ENCODE measurements at places on chromosomes 11 and 22.

DNA sequence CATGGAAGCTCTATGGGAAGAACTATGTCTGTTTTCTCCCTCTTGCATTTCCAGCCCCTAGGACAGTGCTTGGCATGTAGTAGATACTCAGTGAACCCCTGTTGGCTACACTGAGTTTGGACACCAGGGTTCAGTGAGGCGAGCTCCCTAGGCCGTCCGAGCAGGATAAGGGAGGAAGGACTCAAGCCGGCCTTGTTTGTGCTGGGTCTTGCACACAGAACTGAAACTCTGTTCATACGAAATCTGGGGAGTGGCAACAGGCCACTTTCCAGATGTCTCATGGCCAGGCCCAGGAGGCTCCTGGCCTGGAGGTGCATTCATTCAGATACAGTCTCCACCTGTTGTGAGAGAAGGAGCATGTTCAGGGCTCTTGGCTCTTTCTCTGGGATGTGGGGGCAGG is 23.6 kb upstream of the LMO1 start:
- DNase-seq, result no peak

- DNase-seq, result no peak
Observed at GRCh38 chr11:64724863-64725532, 2.0 kb upstream of the NRXN2 start.

- DNase-seq, result no peak
Observed at GRCh38 chr11:34349882-34350281, 7.9 kb downstream of the ABTB2 start.

DNA sequence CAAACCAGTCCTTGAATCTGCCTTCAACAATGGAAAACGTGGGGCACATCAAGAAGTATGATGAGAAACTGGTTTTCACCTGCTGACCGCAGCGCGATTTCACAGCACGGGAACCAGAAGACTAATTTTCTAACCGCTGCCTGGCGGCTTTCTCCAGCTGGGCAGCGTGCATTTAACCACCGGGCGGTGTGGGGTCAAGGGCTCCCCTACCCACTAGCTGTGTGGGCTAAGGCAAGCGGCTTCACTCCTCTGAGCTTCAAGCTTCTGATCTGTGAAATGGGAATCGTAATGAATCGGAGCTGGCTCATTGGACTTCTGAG is 4.2 kb downstream of the SHANK2 start:
- no peak for DNase-seq

- no peak for DNase-seq
Observed at GRCh38 chr22:45159652-45160462, 3.9 kb upstream of the NUP50 start.

DNA sequence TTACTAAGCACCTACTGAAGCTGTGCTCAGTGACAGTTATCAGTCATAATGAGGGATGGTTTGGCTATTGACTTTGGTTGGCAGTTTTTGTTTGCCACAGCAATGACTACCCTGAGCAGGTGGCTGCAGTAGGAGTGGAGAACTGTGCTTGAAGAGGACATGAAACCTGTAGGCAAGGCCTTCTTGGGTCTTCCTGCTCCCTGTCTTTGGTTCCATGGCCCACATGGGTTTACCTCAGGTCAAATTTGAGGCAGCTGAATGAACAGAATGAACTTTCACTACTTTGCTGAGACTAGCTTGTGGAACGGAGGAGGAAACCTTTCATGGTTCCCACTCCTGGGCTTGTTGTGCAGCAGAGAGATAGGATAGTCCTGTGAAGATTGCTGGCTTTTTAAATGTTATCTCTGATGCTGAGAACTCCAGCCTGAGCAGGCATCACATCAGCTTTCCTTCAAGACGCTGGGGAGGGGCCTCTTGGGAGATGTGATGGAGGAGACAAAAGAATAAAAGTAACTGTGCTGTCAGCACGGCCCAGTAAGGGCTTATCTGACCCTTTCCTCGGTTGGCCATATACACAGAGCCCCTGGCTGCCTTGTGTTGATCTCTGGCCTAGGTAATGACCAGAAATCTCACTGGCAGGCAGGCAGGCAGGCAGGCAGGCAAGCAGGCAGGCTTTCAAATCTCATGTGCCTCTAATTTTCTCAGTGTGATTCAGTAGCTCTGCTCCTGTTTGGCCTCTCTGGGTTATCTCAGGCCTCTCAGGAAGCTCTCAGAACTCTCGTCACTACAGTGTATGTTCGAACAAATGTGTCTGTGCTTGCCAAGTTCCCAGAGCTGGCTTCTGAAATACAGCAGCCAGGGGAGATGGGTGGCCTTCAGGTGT is 12.0 kb downstream of the STIM1 start:
- peak; percentile 41 for DNase-seq

GRCh38 chr11:90698238-90698637 is 475.4 kb upstream of the CHORDC1 start:
- no peak for DNase-seq

DNA sequence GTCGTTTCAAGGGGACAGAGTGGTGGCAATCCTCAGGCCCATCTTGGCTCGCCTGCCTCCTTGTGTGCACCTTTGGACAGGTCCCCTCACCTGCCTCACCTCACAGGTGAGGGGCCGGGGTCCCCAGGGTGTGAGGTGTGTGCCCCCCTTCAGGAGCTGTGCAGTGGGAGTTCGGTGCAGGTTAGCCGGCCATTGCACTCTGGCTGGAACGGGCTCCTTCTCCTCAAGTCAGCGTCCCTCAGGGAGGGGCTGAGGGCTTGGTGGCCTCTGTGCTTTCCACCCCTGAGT is 269.1 kb downstream of the TBC1D22A start:
- DNase-seq, result no peak

- no peak for DNase-seq
Observed at GRCh38 chr11:86197448-86197847, 47.1 kb upstream of the EED start.

GRCh38 chr11:15848631-15849168 is 507.6 kb downstream of the SOX6 start:
- DNase-seq, result no peak

DNA sequence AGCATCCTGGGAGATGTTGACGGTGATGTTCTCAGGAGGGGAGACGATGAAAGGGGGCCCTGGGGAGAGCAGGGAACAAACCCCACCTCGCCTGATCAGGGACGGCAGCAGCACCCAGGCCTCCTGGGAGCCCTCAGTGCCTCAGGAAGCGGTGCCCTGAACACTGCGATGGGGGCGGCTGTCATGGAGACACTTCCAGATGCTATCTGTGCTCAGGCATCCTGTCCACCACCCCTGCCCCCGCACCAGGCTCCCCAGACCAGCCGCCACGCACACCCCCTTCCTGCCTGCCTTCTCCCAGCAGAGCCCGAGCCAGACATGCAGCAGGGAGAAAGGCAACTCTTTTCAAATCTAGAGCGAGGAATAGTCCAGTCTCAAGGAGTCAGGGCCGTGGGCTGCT is 20.6 kb downstream of the IGSF9B start:
- no peak for DNase-seq

DNA sequence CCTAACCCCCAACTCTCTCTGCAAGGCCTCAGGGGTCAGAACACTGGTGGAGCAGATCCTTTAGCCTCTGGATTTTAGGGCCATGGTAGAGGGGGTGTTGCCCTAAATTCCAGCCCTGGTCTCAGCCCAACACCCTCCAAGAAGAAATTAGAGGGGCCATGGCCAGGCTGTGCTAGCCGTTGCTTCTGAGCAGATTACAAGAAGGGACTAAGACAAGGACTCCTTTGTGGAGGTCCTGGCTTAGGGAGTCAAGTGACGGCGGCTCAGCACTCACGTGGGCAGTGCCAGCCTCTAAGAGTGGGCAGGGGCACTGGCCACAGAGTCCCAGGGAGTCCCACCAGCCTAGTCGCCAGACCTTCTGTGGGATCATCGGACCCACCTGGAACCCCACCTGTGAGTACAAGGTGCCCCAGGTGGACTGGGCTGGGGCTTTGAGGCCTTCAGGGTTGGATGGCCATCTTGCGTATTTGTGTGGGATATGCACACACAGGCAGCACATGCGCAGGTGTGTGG is at the start of gene BEST1:
Gene BEST1, plus strand, starts transcription at position 317 of the 513 bp plus-strand sequence. CDS start 1,456 bp downstream, outside the sequence.
- DNase-seq, result no peak

- no peak for DNase-seq
Observed at GRCh38 chr11:849951-850774, 7.5 kb downstream of the TSPAN4 start.

DNA sequence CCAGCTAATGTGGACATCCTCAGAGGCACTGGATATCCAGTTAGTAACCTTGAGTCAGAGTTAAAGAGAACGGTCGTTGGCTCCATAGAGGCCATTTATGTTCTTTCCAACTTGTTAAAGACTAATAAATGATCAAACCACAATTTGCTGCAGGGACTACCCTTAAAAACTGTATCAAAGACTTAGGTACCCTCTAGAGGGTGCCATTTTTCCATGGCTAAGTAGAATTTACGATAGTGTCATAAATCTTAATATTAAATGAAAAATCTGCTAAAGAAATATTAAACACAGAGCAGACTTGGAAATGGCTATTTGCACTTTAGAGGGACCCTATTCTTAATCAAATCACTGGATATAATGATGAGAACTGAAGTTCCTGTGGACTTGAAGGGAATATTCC is 685.2 kb upstream of the CHORDC1 start:
- no peak for DNase-seq

DNA sequence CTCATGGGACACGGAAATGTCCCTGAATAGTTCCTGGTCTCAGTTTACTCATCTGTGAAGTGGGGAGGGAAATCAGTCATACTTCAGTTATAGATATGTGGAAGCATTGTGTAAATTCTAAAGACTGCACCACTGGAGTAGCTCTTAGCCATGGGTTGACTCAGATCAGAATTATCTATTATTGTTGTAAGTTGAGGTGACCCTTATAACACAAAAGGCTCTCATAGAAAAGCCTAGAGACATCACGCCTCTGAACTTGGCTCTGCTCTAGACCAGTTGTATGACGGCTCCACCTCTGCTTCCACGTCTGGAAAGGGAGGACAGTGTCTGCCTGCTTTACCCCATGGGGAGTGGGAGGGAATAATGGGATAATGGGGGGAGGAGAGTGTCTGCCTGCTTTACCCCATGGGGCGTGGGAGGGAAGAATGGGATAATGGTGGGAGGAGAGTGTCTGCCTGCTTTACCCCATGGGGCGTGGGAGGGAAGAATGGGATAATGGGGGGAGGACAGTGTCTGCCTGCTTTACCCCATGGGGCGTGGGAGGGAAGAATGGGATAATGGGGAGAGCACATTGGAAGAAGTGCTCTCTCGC is 98.2 kb downstream of the AMOTL1 start:
- DNase-seq, result peak; percentile 27

GRCh38 chr11:26847977-26848376 is 126.1 kb upstream of the SLC5A12 start:
- DNase-seq, result no peak

DNA sequence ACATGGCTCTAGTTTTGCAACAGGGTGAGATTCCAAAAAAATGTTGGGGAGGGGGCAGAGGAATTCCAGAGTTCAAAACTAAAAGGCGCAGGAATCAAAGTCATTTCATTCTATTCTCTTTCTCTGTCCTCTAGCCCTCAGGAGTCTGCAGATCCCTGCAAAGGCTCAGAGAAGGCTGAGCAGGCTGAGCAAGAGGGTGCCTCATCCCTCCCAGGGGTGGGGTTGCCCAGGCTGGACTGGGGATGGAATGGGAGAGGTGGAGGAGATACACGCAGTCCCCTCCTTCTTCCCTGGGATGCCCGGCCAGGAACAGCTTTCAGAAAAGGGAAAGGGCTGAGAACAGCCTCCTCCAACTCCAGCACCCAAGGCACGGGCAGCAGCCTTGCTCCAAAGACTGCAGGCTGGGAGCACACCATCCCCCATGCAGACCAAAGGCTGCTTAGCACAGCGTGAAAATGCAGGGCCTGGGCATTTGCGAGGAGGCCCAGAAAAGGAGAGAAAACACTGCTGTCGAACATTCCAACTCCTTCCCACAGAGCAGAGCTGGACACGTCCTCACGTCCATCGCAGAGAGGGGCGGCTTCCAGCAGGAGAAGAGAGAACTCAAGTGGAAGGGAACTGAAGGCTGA is 51.8 kb downstream of the MN1 start:
- DNase-seq, result no peak

DNA sequence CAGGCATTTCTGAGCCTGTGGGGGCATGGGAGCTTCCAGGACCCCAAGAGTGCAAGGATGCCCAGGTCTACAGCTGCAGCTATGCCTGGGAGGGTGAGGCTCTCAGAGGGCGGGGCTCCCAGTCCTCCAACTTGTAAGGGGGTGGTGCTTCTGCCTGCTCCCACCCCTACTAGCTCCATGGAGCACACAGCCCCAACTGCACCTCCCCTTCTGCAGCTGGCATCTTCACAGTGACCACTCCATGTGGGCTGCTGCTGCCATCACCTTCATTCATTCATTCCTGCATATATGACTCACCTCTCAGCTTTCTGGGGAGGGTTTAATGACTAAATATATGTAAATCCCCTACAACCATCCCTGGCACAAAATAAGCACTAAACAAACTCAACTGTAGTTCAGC is 43.8 kb downstream of the CHST1 start:
- no peak for DNase-seq

- no peak for DNase-seq
Observed at GRCh38 chr11:108593923-108594434, 411 bp upstream of the EXPH5 start.

DNA sequence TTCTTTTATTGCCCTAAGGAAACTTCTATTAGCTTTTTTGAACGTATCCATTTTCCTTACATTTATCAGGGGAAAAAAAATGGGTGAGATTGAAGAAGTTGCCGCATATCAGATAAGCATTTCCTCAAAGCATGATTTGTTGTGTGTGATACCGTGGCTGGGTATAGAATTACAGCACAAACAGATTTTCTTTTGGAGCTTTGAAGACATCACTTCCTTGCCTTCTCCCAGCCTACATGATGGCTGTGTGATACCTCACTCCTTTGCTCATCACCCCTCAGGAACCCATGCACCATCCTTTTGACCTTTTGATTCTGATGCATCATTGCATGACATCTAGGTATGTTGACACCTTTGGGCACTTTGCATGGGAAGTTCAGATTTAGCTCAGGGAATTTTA is 1155.3 kb downstream of the BRD1 start:
- DNase-seq, result no peak

DNA sequence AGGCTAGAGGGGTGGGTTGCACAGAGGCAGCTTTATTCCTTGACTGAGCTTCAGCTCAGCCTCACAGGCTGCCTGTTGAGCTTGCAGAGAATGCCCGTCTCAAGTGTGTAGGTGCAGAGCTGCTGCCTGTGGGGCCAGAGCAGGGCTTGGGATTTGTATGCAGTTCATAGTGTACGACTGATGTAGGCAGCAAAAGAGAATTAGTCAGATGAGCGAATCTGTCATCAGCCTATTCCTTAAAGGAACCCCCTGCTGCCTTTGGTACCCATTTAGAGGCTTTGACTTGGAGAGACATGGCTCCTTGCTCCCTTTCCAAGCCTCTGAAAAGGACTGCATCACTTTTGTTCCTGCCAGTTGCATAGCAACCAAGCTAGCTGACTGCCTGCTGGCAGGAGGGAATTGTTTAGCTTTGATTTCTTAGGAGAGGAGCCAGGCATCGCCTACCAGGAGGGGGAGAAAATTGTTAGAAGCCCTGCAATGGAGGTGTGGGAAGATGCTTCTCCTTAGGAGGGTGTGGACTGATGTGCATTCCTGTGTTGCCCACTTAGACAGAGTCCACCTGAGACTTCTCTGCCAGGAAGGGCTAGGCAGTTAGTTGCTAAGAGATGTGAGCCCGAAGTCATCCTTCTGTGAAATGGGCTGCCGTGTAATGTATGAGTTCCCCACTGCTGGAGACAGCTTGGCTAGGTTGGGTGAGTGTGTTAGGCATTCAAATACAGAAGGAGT is 10.9 kb downstream of the ACO2 start:
- DNase-seq, result no peak

- DNase-seq, result no peak
Observed at GRCh38 chr11:19276859-19277808, 36.4 kb upstream of the E2F8 start.

Measured in activated CD4-positive, alpha-beta T cell treated with anti-CD3 and anti-CD28 coated beads, Interleukin-2, amount 50 U/mL, for 16 hours (primary cell).